ENCODE measurements at places on chromosomes 4 and X.

DNA sequence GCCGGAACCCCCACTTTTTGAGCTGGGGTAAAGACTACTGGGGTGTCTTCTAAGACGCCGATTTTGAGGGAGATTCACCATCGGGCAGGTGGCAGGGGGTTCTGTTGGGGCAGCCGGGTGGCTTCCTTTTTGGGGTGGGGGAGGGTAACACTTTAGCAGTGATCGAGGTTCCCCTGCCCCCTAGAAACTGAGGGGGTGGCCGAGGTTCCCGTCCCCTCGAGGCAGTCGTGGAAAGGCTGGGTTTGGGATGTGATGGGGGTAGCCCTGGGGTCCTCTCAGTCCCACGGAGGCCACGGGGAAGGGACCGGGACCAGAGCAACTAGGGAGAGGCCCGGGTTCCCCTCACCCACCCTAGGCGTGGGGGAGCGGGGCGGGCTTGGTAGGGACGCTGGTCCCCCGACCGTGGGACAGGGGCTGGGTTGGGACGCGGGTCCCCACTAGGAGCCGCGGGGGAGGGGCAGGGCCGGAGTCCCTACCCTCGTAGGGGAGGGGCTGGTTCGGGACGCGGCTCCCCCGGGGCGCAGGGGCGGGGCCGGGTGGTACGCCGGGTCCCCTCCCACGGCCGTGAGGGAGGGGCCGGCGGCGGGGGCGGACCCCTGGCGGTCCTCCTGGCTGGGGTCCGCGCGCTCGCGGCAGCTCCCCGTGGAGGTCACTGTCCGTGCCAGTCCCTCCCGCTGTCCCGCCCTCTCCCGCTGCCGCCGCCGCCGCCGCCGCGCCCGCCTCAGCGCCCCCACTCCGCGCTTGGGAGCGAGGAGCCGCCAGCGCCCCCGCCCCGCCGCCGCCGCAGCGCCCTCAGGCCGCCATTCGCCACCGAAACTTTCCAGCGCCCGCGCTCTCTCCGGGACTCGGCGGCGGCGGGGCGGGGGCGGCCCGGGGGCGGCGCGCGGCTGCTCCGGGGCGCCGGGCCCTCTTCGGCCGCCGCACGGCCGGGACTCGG, at the start of gene TBL1X:
Gene TBL1X (plus strand): TSS at position 624 of the 937 bp plus-strand sequence. CDS start 188,529 bp downstream, outside the sequence.
- peak; percentile 55 for DNase-seq

GRCh38 chrX:148961985-148962384, 461.6 kb downstream of the AFF2 start:
- no peak for DNase-seq

DNA sequence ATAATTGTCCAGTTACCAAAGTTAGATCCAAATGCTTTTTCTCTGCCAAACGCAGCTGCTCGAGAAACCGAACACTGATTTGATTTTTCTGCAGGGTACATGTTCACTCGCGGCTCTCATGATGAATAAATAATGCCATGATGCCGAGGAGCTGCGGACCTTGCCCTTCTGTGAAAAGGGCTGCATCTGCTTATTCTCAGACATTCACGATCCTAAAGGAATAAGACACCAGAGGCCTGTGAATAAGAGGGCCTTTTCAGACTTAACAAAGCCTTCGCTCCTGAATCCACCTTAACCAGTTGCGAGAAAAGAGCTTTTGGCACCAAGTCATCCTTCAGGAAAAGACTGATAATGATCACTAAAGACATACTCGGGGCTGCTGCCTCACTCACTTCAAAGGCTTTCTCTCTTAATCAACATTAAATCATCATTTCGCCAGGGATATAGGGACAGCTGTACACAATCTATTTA, 147.5 kb downstream of the FBXO8 start:
- no peak for DNase-seq

DNA sequence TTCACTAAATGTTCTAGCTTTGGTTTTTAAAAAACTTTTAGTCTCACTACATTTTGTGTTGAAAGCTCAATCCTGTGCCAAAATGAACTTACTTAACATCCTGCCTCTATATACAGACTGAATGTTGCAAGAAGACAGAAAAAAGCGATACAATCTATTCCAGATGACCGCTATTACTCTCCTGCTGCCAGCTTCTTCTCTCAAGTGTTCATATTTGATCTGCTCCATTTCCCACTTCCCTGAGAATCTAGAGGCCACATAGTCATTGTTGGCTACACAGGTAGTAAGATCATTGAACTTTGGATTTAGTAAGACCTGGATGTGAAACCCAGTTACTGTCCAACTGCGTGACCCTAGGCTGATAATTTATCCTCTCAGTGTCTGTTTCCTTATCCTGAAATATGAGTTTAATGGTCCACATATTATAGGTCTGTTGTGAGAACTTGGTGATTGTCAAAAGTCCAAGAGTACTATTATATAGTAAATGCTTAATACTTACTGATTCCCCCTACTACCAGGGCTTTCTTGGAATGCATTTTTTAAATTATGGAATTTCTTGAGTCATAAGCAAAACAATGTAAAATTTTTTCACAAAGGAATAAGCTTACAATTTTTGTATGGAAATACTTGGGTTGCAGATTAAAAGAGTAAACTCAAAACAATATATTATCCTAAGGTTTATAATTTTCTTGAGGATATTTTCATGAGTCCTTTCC, 976.8 kb upstream of the ADGRL3 start:
- DNase-seq = no peak

GRCh38 chr4:94641702-94642560, 115.8 kb upstream of the BMPR1B start:
- no peak for DNase-seq

- no peak for DNase-seq
These were observed 68.7 kb downstream of the ENPP6 start for GRCh38 chr4:184148738-184149637.

- DNase-seq = no peak
These were observed 35.1 kb upstream of the TACR3 start for GRCh38 chr4:103754844-103755243.

DNA sequence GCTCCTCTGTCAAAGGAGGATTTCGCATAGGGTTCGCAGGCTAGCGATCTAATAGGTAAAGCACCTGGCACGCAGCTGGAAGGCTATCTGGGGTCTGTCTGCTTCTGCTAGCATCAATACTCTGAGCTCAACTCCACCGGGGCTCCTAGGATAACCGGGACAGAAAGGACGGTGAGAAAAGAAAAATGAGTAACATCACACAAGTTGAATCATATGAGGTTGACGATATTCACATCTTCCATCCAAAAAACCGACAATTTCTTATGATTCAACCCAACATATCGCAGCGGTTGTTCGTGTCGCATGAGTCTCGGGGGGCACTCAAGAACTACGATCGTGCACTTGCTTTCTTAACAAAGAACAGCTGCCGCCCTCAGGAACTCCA, 1.8 kb downstream of the PROM1 start:
- DNase-seq = no peak

DNA sequence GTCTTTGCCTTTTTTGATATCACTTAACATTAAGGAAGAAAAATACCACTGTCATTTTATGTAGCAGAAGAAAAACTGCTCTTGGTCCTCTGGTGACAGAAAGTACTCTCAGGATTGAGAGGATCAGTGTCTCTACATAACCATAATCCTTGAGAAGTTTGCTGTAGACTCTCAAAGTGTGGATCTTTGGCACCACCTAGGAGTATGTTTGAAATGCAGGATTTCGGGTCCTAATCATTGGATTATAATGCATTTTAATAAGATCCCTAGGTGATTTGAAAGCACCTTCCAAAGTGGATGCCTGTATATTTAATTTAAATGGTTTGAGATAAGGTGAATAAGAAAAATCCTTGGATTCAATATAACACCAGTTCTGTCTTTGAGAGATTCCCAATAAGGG, 23.2 kb downstream of the MOB1B start:
- DNase-seq = no peak

DNA sequence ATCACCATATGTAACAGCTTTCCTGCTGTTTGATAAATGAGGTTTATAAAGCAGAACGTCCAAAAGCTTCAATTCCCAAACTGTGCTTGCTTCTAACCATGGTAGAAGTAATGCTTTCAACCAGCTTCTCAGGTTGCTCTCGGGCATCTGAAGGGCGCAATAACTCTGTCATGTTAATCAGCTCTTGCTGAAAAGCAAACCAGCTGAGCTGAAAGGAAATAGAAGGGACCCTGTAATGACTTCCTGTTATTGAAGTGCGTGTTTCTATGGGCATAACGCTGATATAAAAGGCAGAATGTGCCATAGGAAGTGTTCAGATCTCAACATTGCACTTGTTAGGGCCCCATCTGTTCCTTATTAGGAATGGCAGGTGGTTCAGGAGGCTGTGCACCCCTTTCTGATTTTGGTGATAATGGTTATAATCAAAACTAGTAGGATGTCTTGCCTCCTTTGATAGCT, 21.2 kb downstream of the HERC3 start:
- peak; percentile 14 for DNase-seq

- DNase-seq = no peak
These were observed 28.5 kb upstream of the ANK2 start for GRCh38 chr4:113020966-113021365.

DNA sequence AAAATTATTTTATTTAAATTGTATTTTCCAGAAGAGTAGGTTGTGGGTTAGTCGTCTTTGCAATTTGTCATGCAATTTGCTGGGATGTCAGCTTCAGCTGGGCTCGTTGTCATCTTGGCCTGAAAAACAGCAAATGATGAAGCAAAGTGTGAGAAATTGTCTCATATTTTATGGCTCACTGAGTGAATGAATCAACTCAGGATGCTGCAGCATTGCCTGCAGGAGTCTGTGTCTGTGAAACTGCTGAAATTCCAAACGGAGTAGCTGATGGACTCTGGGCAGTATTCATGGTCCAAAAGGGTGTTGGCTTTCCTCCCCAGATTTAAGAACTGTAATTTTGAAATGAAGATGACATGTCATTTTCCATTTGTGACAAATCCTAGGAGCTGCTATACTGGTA, 37.2 kb downstream of the CXCL8 start:
- DNase-seq = no peak

DNA sequence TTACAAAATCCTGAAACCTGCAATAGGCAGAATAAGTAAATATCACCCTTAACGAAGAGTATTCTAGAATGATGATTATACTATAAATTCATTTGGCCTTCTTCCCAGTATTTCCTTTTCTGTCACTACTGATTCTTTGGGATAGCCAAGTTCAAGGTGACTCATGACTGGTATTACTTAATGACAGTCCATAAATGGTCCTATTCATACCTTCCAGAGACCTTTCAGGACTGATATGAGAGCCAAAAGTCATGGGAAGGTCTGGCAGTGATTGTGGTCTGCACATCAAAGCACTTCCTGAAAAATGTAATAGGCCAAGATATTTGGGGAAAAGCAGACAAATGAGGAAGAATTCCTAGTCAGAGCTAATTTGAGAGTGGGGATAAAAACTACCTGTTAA, 239.6 kb upstream of the FAM47A start:
- no peak for DNase-seq

DNA sequence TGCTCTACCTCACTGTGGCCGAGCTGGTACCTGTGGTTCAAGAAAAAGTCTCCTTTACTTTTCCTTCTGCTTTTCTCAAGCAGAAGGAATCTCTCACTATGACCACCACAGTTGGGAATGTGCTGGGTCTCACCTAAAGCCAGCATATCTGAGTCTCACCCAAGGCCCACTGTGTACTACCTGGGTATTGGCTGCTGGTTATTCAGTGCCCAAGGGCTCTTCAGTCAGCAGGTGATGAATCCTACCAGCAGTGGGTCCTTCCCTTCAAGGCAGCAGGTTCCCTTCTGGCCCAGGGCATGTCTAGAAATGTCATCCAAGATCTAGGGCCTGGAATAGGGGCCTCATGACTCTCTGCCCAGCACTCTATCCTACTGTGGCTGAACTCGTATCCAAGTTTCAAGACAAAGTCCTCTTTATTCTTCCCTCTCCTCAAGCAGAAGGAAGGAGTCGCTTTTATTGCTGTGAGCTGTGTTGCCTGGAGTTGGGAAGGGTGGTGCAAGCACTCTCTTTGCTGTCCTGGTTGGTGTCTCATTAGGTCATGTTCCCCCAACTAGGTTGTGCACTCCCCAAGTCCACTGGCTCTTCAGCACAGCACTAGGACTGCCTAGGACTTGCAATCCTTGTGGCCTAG, 6.1 kb downstream of the CXCL10 start:
- DNase-seq = no peak

- DNase-seq = peak; percentile 61
These were observed 45.9 kb downstream of the HMGB2 start for GRCh38 chr4:173288296-173288695.

GRCh38 chr4:158777423-158778155, 8.8 kb downstream of the FNIP2 start:
- DNase-seq = no peak

GRCh38 chrX:99722094-99722493, 688.0 kb downstream of the PCDH19 start:
- no peak for DNase-seq

Data from activated CD4-positive, alpha-beta T cell treated with anti-CD3 and anti-CD28 coated beads for 4 hours (primary cell).